ENCODE measurements at places on chromosomes 4 and X. TPM values are rescaled to one million over a fixed set of nuclear protein-coding genes. Genes with fewer than 3 reads are reported as not detected.
A peak's percentile ranks its signal among the peaks of the same experiment; 100 is the strongest.

GRCh38 chrX:148270499-148270898 is 229.9 kb upstream of the AFF2 start:
- no peak for DNase-seq

DNA sequence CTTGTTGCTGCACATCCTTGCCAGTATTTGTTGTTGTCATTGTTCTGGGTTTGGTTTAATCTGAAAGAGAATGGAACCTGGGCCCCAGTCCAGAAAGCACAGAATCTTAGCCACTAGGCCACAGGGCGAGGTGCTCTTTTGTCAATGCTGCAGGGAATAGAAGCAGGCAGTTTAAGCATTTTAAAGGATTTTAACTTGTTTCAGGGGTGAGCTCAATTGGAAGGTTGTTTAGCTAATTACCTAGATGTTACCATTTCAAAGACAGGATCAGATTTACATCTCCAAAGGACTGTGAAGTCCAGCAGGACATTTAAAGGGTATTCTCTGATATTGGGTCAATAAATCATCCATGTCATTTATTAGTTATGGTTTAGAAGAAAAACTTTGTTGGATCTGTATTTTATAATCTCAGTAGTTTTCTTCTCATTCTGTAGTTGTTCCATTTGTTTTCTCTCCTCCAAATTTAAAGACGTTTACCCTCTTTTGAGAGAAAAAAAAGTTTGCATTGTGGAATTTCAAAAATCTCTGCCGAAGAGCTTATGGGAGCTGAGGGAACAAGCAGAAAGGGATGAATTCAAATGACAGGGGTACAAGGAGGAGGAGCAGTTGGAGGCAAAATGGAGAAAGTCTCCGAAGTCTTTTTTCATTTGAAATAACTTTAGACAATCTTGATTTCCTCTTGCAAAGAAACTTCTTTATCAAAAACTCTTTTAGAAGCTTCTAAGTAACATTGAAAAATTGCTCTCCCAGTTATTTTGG is 57.5 kb upstream of the FAM47C start:
- no peak for DNase-seq

DNA sequence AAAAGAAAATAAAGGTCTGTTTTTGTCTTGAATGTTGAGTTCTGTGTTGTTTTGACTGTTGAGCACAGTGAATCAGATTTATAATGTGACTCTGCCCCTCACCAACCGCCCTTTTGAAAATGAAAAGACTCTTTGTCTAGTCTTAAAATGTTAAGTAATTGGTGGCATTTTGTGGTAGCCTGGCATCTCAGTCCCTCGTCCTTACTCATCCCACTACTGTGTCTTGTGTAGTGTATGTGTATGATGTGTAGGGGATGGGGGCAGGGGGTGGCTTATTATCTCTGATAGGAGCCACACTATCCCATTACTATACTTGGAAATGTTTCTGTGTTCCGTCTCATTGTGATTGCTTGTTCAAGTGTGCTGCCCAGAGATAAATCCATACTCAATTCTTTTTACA is 12.2 kb downstream of the KLHL34 start:
- DNase-seq = no peak

GRCh38 chr4:149518471-149518870 is 297.2 kb downstream of the IQCM start:
- DNase-seq = no peak

DNA sequence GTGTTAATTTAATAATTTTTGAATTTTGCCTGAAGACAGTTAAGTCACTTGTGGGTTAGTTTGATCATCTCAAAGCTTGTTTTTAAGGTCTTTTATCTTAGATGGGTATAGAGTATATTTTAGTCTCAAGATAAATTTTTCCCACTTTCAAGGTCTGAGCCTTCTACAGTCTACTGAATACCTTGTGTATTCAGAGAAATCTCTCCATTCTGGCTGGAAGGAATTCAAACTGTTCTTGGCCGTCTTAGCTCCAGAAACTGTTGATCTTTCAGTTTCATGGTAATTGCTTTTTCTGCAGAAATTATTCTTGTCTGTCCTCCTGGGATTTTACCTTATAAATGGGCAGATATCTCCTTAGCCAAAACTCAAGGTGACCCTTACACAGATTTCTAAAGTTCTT is 97.9 kb downstream of the GC start:
- no peak for DNase-seq

- DNase-seq = no peak
Measured at GRCh38 chr4:138728566-138728965, 287.0 kb upstream of the NOCT start.

GRCh38 chr4:114046331-114046730 is 66.9 kb upstream of the ARSJ start:
- DNase-seq = no peak

- peak; percentile 41 for DNase-seq
Measured at GRCh38 chr4:23930750-23931488, 41.1 kb upstream of the PPARGC1A start.

DNA sequence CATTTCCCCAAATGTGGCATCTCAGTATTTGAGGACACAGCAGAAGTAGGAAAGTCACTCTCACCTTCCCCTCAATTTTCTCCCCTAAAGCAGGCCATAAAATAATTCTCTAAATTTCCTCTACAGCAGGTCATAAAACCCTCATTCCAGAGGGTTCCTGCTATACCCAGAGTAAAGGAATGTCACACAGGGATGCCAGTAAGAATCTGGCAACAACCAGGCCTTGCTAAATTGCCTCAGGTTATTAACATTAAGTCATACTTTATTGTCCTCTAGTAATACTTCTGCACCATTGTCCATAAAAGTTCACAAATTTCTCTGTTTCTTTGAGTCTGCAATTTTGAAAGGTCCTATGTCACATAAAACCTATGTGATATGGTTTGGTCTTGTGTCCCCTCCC is 685.7 kb upstream of the SLIT2 start:
- DNase-seq = no peak

DNA sequence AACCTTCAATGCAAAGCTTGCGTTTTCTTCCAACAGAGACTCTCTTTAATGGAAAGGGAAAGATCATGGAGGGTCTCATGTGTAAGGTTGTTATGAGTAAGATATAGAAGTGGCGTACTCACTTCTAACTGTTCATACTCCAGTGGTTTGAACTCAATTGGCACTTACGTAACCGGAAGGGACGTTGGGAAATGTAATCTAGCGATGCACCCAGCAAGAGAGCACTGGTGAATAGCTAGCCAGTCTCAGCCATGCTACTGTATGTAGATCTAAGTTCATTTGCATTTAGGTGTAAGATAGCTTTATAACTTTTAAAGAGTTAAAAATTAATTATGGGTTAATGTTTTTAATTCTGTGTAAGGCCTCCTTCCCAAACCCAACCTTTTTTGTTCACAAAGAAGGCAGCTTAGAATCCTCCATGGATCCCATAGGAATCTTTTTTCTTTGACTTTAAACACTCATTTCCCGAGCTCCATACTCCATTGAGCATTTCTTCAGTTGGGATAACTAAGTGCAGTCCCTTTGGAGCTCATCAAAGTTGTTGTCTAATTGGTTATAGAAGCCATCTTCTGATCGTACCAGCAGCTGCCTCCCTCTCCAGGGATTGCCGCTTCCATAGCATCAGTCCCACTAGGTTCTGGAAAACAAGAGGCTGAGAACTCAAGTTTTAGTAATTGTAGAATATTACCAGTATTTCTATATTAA is 191.1 kb downstream of the RAPGEF2 start:
- no peak for DNase-seq

DNA sequence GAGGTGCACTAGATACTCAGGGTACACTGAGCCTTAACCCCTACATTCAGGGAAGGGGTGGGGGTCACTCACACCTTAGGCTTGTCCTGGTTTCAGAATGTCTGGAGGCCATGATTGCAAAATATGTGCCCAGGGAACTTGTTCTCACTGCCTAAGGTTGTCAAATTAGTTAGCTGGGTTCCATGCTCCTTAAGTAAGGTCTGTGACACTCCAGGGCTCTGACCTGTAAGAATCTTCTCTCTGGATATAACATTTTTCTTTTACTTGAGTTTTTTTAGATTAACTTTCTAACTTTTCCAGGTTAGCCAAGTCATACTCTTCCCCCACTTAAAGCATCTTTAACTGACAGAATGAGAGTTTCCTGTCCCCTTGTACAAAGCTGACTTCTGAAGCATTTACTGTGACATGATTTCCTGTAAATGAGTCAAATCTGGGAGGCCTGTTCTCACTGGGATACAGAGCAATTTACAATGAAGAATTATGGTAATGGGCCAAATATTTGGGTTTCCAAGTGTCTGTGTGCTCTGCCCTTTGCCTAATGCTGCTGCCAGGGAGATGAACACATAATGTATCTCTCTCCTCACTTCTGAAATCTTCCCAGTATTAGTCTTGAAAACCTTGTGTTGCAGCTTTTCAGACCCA is 101.7 kb downstream of the GATB start:
- no peak for DNase-seq

GRCh38 chr4:159009521-159009920 is 93.4 kb upstream of the RAPGEF2 start:
- no peak for DNase-seq

The DGAT2L6 gene
- not detected for polyA plus RNA-seq

The FATE1 gene
- not detected for polyA plus RNA-seq

The FAM133A gene
- polyA plus RNA-seq = 0.14 TPM

The OTC gene
- 0.15 TPM for polyA plus RNA-seq

The IGFBP7 gene
- polyA plus RNA-seq = 487 TPM

The H2AZ1 gene
- 294 TPM for polyA plus RNA-seq

The LRIT3 gene
- 0.84 TPM for polyA plus RNA-seq
